Activated T-cell treated with anti-CD3 and anti-CD28 coated beads, Interleukin-2, amount 50 U/mL, for 24 hours (primary cell): ENCODE measurements at places on chromosomes 16 and 17.

GRCh38 chr16:85151603-85152413 is 39.5 kb upstream of the CIBAR2 start:
- no peak for DNase-seq

DNA sequence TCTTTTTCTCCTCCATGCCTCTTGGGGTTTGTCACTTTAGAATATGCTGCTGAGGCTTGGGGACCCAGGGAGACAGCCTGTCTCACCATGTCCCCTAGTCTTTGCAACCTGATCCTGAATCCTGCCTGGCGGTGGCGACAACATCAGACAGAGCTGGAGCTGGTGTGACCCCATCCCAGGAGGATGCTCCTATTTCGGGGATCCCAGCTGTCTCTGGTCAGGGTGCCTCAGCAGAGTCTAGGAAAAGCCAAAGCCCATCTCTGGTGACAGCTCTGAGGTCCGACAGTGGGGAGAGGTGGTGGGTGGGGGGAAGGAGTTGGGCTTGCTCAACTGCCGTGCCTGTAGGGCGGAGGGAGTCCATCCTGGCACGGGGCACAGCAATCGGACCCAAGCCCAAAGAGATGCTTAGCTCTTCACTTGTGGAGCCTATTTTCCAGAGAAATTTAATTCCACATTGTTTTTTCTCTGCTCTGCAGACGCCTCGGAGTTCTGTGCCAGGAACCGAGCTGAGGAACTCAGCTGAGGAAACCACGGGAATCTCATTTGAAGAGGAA is 10.3 kb upstream of the TNS4 start:
- peak; percentile 18 for DNase-seq

DNA sequence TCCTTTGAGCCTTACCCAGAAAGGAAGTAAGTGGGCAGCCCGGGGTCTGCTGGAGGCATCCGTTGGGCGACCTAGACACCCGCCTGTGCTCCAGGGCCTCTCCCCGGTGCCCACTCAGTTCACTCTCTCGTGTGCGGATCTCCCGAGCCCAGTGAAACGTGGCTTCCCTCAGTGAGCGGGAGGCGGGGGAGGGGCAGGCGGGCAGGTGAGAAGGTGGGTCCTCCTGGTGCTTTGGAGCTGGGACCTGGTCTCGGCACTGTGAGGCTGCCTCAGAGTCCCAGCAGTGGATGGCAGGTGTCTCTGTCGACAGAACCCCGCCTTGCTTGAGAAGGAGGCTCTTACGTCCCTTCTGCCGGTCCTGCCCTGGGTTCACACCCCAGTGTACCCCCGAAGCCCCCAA is 8.0 kb downstream of the ZNF276 start:
- no peak for DNase-seq

- no peak for DNase-seq
Observed at GRCh38 chr17:9169116-9169515, 147.8 kb downstream of the NTN1 start.

GRCh38 chr17:44758414-44759085 is at the start of gene ADAM11:
TSS of gene ADAM11 (plus strand) at chr17:44758988. CDS start at chr17:44759200, 212 bp downstream.
- peak; percentile 44 for DNase-seq

DNA sequence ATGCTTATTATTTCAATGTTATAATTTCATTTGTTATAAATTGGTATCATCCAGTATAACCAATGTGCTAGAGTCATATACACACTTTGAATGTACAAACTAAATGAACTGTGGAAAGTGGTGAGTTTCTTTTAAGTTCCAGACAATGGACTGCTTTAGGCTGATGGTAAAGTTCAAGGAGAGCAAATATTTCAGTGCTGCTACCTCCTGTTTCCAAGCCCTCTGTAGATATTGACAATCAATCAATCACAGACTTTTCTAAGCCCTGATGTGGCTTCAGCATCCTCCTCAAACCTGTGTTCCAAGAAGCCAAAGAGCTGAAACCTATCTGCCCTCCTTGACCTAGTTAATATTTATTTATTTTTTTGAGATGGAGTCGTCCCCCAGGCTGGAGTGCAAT is 28.2 kb upstream of the SREBF1 start:
- no peak for DNase-seq

DNA sequence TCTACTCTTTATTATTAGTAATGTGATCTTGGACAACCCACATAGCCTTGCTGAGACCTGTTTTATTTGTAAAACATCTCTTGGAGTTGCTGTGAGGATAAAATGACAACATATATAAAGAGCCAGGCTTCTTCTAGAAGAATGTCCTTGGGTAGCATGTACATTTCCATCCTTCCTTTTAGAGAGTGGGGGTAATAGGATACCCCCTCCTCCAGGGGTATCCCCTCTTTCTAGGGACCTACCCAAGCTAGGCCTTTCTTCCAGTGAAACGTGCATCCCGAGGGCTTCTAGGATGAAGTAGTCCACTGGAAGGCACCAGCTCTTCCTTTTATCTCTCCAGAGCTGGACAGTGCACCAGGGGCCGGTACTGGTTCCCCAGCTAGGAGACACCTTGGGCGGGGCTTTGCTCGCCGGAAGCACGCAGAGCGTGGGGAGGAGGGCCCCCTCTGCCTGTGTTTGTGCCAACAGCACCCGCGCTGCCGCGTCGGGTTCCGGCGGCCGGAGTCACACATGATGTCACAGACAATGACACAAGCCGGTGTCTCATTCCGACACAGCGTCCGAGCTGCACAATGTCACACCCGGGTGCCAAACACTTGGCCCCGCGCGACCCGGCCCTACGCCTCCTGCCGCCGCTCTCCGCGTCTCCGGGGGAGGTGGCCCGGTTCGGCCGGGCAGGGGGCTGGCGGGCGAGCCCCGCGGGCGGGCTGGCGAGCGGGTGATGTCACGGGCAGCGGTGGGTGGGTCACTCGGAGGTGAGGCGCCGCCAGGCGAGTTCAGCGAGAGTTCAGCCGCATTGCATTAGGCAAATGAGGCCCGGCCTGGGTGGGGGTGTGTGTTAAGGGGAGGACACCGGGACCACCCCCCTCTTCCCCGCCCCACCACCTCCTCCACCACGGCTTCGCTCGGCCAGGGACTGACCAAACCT is 23.4 kb downstream of the GJD3 start:
- peak; percentile 85 for DNase-seq

GRCh38 chr17:69143151-69143550 is 1.5 kb upstream of the ABCA6 start:
- DNase-seq = no peak

GRCh38 chr16:84563786-84564420 is 54.0 kb downstream of the COTL1 start:
- no peak for DNase-seq

GRCh38 chr16:11254913-11255736 is 879 bp downstream of the SOCS1 start:
- DNase-seq = no peak

- no peak for DNase-seq
Observed at GRCh38 chr16:49439050-49439449, 65.4 kb downstream of the C16orf78 start.

GRCh38 chr17:28412099-28412498 is 6.1 kb upstream of the SLC46A1 start:
- no peak for DNase-seq

DNA sequence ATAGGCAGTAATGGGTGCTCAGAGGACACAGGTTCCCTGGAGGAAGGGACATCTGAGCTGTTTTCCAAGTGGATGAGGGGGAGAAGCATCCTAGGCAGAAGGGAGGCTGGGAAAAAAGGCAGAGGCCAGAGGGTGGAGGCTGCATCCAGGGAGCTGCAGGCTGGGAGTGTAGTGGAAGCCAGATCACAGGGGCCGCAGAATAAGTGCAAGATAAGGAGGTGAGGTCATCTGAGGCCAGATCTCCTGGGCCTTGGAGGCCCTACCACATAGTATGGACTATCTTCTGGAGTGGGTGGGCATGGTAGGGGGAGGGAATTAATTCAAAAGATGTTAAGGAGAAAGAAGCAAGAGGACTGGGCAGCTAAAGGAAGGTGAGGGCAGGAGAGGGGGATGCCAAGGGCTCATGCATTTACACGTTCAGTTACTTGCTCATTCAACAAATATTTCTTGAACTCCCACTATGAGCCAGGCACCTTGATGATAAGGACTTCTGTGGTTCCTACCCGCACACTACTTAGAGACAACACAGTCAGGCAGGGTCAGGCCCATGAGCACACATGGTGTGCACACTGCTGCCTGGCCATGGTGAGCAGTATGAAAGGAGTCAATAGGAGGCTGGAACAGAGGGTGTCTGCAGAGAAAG is 2.4 kb upstream of the RIPOR1 start:
- DNase-seq = no peak

- DNase-seq = no peak
Observed at GRCh38 chr17:66008680-66009079, 183.3 kb downstream of the CEP112 start.

DNA sequence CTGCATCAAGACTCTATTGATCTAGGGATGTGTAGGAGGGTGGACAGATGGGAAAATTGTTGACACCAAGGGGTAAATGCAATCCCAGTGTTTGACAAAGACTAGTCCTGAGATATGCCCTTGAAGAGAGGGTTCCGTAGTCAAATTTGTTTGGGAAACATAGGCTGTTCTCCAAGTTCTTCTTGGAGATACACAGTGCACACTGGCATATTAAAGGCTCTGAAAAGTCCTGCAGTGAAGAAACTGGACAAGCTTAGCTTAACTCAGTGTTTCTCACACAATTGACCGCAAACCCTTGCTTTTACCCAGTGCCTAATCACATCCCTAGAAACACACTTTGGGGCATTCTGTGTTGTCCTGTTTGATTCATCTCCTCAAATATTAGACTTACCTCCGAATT is 10.8 kb downstream of the DHRS7C start:
- DNase-seq = no peak

DNA sequence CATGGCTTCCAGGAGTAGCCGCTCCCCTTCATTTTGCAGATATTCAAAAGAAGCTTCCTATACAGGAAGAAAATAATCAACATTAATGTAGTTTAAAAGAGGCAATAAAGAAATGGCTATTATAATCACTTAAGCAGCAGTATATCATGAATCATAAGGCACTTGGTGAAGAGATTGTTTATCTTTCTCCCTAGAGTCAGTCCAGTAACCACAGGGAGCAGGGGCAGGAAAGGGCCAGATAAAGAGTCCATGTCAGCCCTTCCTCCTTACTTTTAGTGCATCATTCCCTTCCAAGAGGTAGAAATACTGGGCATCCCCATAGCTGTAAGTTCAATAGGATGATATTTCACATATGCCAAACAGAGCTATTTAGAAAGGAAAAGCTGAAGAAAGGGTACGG is 184.6 kb upstream of the C17orf78 start:
- no peak for DNase-seq

GRCh38 chr16:68710211-68710610 is 26.9 kb upstream of the CDH1 start:
- DNase-seq = no peak

- peak; percentile 48 for DNase-seq
Observed at GRCh38 chr17:80890196-80890920, 101.3 kb upstream of the CHMP6 start.

DNA sequence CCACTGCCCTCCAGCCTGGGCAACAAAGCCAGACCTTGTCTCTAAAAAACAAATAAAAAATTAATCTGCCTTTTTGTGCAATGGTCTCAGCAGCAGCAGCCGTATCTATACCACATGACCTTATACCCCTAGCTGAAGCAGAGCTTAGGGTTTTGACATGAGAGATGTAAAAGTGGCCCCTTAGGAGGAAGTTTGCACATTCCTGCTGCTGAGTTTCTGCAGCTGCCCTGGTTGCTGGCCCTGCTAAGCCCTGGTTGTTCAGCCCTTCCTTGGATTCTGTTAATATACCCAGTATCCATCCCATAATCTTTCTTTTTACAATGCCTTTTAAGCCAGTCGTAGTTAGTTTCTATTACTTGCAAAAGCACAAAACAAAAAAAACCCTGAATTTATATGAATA is 33.0 kb upstream of the PRKCB start:
- no peak for DNase-seq

DNA sequence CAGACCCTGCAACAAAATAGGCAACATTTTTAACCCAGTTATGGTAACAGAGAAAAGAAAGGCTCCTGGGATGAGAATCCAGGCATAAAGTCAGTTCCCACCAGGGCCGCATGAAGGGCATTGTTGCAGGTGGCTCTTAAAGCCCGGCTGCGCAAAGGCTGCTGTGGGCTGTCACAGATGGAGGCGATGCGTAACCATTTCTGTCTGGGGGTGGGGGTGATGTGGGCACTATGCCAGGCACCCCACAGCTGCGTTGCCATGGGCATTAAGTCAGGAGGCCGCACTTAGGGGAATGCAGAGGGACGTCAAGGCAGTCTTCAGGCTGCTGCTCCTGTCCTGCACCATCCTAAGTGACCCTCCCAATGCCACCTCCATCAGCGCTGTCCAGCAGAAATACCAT is 228.4 kb downstream of the CPPED1 start:
- no peak for DNase-seq

DNA sequence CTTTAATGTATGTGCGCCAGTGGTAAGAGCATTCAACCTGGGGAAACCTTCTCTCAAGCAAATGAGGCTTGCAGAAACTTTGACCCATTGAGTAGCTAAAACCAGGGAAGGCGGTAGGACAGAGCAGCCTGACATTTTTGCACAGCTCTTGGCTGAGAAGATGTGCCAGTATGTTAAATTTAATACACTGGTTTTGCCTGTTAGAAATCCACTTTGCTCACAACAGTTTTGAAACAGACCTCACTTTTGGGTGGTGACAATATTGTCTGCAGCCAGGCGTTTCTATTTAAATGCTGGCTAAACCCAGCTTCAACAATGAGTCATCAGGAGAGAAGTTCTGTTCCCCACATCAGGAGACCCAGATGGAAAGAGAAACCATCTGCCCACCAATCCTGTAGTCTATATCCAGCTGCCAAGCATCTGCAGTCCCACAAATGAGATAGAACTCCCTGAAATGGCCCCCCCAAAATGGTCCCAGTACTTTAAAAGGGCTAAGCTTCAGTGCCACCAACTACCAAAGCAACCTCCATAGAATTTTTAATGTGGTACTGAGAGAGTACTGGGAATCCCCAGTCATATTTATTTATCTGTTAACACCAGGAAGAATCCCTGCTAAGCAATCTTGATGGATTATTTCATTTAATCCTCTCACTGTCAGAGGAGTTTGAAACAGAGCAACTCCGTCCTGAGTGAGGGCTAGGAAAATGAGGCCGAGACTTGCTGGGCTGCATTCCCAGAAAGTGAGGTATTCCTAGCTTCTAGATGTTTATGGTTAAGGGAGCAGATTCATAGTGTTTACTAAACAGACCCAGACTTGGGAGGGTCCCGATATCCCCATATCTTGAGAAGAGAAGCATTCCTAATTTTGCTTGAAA is 29.0 kb upstream of the CLEC3A start:
- DNase-seq = no peak

- DNase-seq = no peak
Observed at GRCh38 chr16:63315229-63315628, 1279.0 kb upstream of the CDH8 start.

GRCh38 chr16:85948138-85948509 is 49.2 kb downstream of the IRF8 start:
- DNase-seq = no peak

GRCh38 chr17:57671667-57672632 is 73.1 kb downstream of the CCDC182 start:
- DNase-seq = peak; percentile 77

GRCh38 chr17:68600931-68601564 is at the start of gene FAM20A:
TSS of gene FAM20A (minus strand) at chr17:68601367. CDS start at chr17:68600666, 701 bp downstream.
- DNase-seq = peak; percentile 42

GRCh38 chr17:42233994-42234393 is 39.7 kb upstream of the GHDC start:
- no peak for DNase-seq
